ENCODE measurements at places on chromosomes 3 and 15.

GRCh38 chr3:152656972-152657355 lies 178.0 kb upstream of the P2RY1 start:
- DNase-seq, result no peak

DNA sequence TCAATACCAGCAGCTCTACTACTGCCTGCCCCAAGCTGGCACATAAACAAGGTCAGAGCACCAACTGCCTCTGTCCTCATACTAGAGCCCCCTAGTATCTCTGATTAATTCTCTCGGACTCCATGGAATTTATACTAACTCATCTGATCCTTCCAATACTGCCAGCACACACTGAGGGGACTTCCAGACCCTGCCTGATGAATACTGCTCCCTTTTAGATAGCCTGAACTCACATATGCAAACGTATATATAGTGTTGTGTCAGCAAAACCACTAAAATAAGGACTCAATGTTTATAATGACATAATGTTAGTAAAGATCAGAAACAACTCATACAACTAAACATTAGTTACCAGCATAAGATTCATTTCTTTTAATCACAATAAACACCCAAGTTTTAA lies 25.0 kb downstream of the CEP70 start:
- DNase-seq, result no peak

- no peak for DNase-seq
These were observed 465.8 kb downstream of the FOXP1 start for GRCh38 chr3:71117572-71118247.

- no peak for DNase-seq
These were observed 196.0 kb upstream of the TOPAZ1 start for GRCh38 chr3:44045476-44046275.

- no peak for DNase-seq
These were observed 21.8 kb downstream of the FBXO22 start for GRCh38 chr15:75925440-75925839.

- DNase-seq, result no peak
These were observed 396.4 kb downstream of the SHQ1 start for GRCh38 chr3:72451841-72452240.

DNA sequence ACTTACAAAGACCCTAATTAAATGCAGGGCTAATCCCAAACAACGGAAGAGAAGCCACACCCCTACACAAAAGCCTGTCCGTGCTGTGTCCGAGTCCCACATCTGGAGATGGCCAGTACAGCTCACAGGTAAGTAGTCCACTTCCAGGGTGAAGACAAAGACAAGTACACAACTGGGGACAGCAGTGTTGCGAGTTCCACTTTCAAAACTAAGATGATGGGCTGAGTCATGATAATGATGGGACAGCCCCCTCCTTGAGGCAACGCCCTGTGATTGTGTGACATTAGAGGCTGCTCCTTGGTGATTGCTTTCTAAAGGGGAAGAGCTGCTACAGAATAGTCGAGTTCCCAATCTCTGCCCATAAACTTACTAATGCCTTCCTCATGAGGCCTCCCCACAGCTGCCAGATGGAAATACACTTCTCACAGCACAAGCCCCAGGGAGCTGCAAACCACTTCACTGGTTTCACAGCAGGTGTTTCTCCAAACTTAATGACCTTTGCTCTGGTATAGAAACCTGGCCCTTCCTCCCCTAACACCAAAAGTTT lies 27.6 kb downstream of the RFT1 start:
- no peak for DNase-seq

DNA sequence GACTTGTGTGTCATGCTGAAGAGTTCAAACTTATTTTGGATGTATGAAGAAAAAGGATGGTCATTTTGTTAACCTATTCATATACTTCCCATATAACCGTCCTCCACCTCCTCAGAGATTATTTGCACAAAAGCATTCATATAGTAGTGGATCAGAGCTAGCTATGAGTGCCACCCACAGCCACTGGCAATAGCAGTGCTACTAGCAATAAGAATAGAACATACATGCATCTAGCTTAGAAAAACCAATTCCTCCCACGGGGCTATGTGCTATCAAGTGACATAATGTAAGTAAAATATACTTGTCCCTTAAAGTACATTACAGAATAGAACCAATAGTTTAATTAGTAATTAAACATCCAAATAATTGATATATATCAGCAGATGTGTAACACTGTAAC lies 10.3 kb upstream of the ZBED2 start:
- DNase-seq, result no peak

DNA sequence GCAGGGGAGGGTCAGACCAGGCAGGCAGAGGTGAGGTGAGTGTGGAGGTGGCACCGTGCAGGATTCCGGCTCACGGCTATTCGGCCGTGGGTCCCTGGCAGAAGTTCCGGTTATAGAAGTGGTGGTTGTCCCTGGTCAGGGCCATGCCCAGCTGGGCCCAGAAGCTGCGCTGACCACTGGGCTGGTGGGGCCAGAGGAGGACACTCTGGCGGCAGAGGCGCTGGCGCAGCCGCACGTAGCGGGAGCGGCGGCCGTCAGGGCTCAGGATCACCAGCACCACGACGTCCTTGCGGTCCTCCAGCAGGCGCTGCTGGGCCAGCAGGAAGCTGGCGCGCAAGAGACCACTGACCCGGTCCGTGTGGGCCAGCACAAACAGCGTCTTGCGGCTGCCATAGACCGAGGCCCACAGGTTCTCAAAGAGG lies 4.3 kb downstream of the TLR9 start:
- DNase-seq, result no peak

- DNase-seq, result no peak
These were observed 805 bp upstream of the PARP16 start for GRCh38 chr15:65287520-65287855.

DNA sequence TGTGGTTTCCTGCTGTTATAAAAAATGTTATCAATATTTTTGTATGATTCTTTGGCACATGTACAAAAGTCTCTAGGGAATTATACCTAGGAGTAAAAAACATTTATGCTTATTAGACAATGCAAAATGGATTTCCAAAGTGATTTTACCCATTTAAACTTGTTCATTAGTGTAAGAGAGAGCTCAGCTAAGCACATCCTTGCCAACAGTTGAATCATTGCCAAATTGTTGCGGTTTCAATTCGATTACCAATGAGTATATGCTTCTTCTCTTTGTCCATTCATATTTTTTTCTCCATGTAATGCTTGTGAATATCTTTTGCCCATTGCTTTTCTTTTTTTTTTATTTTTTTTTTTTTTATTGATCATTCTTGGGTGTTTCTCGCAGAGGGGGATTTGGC lies 17.2 kb downstream of the CASR start:
- no peak for DNase-seq

GRCh38 chr15:64144565-64145281 lies 6.8 kb upstream of the SNX22 start:
- no peak for DNase-seq

- peak; percentile 23 for DNase-seq
These were observed 15.0 kb downstream of the IL12A start for GRCh38 chr3:160003520-160004128.

DNA sequence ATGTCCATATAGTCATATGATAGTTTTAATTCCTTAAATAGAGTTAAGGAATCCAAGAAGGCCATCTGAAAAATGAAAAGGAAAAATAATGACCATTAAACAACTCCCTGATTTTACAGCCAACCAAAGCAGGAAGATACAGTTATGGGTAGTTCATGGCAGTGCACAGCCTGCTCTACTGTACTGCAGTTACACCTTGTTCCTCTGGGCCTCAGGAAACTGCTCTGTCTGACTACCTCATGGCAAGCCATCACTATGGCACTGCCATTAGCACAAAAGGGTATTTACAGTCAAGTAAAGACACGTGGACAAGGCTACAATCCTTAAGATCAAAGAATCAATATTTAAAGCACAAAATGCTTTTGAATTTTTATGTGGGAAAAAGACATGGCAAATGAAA lies 19.5 kb downstream of the SECISBP2L start:
- no peak for DNase-seq

- no peak for DNase-seq
These were observed 416.3 kb upstream of the GBE1 start for GRCh38 chr3:82177774-82178173.

DNA sequence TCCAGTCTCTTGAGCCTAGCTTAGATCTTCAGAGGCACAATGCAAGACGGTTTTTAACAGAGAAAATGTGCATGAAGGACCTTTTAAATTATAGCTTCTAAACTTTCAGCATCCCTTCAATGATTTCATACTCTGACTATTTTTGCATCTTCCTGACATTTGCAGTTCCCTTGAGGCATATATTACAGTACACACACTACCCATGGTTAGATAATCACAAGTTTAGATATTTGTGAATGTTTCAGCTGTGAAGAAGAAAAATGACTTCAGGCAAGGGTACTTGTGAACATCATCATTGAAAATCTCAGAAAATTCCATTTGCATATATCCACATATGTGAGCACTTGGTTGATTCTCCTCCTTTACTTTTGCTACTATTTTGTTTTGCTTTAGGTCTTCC lies 341.5 kb downstream of the ROBO2 start:
- no peak for DNase-seq

DNA sequence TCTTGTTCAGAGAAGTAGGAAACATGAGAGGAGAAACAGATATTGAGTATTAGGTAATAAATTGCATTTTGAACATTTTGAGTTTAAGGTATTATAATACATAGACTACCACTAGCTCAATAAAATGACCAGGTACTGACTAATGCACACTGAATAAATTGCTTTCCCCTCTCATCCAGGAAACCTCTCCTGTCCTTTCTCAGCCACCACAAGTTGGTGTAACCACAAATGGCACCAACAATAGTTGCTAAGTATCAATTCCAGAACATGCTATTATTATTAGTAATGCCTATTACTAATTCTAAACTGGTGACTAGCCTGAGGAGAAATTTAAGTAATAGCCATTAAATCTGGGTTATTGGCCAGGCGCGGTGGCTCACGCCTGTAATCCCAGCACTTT lies 47.3 kb upstream of the XRN1 start:
- no peak for DNase-seq

GRCh38 chr3:46448721-46449120 lies 16.0 kb downstream of the LTF start:
- DNase-seq, result no peak

DNA sequence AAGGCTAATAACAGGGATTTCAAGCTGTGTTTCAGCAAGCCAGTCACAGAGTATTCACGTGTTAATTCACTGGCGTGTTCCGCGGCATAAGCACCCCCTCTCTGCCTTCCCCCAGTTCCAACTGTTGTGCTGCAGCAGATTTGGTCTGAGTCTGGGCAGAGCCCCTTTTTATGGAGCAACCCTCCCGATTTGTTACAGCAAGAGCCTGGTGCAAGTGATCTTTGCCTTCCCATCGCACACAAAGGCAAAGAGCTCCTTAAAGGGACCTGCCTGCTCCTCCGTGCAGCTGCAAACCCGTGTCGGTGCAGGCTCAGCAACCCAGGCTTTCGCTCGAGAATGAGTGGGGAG lies 170.5 kb downstream of the KCNAB1 start:
- DNase-seq, result no peak

- no peak for DNase-seq
These were observed 8.7 kb downstream of the CTDSPL2 start for GRCh38 chr15:44435893-44436667.

DNA sequence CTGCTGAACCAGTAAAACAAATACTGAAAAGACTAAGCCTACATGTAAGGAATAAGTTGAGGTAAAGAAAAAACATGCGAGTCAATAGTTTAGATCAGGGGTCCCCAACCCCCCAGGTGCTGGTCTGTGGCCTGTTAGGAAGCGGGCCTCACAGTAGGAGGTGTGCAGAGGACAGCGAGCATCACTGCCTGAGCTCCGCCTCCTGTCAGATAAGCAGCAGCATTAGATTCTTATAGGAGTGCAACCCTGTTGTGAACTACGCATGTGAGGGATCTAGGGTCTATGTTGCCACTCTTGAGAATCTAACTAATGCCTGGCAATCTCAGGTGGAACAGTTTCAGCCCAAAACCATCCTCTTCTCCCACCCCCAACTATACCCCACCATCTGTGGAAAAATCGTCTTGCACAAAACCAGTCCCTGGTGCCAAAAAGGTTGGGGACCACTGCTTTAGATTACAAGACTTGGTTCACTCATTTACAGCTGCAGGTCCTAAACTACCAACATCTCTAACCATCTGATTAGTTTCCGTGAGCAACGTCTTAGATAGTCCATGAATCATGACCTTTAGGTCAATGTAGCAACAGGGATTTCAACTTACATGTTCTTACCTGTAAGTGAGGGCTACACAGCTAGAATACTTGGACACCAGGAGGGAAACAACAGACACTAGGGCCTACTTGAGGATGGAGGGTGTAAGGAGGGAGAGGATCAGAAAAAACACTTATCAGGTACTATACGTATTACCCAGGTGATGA lies 66.7 kb downstream of the TRANK1 start:
- no peak for DNase-seq

DNA sequence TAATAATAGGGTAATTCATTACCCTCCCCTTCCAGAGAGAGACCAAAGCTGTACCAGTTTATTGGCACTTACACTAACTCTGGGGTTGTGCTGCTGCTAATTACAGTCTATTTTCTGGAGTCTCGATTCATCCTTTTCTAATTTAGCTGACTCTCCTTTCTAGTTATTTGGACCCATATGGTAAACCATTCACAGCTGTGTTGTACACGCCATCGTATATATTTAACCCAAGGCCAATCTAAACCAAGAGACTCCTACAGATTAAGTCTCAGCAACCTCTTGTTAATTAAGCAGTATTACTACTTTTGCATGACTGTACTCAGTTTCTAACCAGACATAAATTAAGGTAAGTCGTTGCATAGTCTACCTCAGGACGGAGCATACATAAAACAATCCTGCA lies 22.5 kb downstream of the ANXA2 start:
- no peak for DNase-seq

- no peak for DNase-seq
These were observed 240.0 kb downstream of the THSD4 start for GRCh38 chr15:71355268-71355667.

- DNase-seq, result no peak
These were observed 65.3 kb downstream of the TGFBR2 start for GRCh38 chr3:30671527-30672286.

GRCh38 chr15:100715571-100716455 lies 113.4 kb downstream of the ASB7 start:
- DNase-seq, result no peak

DNA sequence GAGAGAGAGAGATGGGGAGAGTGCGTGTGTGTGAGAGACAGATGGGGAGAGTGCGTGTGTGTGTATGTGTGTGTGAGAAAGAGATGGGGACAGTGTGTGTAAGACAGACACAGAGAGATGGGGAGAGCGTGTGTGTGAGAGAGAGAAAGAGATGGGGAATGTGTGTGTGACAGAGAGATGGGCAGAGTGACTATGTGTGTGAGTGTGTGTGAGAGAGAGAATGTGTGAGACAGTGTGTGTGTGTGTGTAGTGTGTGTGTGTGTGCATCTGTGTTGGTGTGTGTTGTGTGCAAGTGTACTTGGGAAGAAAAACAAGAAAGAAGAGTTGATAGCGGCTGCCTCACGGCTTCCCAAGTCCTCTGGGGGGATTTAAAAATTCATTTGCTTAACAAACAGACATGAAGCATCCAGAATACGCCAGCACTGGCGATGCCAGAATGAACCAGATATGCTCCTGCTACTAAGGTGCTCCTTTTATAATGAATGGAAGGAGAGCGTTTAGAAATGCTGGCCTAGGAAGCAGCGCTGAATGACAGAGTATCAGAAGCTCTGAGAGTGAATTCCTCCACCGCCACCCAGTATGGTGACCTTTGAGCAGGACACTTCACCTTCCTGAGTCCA lies 186.1 kb upstream of the TSC22D2 start:
- no peak for DNase-seq

- no peak for DNase-seq
These were observed 16.2 kb upstream of the C15orf39 start for GRCh38 chr15:75185271-75186029.

Measured in effector memory CD8-positive, alpha-beta T cell (primary cell).